ENCODE measurements at places on chromosomes 2 and 18. TPM values are rescaled to one million over a fixed set of nuclear protein-coding genes. Genes with fewer than 3 reads are reported as not detected.

DNA sequence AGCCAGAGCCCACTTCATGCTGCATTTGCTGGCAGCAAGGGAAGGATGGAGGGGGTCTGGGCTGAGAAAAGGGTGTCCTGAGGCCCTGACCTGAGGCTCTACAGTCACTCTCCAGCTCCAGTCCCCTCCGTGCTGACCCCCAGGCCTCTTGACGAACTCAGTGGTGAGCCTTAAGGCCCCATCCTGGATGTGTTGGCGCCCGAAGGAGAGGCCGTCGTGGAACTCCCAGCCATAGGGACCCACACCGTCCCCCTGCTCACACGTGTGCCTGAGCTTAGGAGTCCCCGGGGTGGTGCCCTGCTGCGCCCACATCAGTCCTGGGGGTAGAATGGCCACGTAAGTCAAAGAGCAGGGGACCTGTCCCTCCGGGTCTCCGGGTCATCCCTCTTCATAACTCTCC lies 776 bp downstream of the MOGS start:
- DNase-seq = no peak

DNA sequence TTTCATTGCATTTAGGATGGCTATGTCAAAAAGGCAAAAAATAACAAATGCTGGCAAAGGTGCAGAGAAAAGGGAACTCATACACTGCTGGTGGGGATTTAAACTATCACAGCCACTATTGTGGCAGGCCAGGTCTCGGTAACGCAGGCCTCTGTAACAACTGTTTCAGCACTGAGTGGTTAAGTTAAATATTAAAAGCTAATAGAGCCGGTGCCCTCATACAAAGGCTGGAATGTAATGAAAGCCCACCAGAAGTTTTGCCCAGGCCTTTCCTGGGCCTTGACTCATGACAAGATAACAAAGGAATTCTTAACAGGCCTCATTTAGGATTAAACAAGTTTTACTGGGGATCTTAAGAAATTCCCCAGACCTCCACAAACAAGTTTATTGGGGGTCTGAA lies 10.7 kb downstream of the MERTK start:
- DNase-seq = no peak

- no peak for DNase-seq
These were observed 92.9 kb downstream of the ACVR1 start for GRCh38 chr2:157783245-157783644.

- DNase-seq = no peak
These were observed 92.9 kb downstream of the ZEB2 start for GRCh38 chr2:144426981-144427479.

The ST6GAL2 gene
- not detected for total RNA-seq

GRCh38 chr2:2808551-2809058 lies 477.5 kb upstream of the MYT1L start:
- DNase-seq = no peak

- DNase-seq = no peak
These were observed 226.2 kb downstream of the GALNT13 start for GRCh38 chr2:154097833-154098398.

GRCh38 chr2:241244368-241244767 lies 55.9 kb downstream of the ANO7 start:
- no peak for DNase-seq

GRCh38 chr2:43033466-43034241 lies 192.8 kb downstream of the ZFP36L2 start:
- no peak for DNase-seq

The SGO2 gene
- total RNA-seq = 20.9 TPM

The FOXD4L1 gene
- 0.32 TPM for total RNA-seq

The DSG4 gene
- total RNA-seq = not detected

GRCh38 chr18:69840445-69840844 lies 107.2 kb downstream of the CD226 start:
- no peak for DNase-seq

- no peak for DNase-seq
These were observed 891.1 kb downstream of the CPS1 start for GRCh38 chr2:211447548-211447947.

DNA sequence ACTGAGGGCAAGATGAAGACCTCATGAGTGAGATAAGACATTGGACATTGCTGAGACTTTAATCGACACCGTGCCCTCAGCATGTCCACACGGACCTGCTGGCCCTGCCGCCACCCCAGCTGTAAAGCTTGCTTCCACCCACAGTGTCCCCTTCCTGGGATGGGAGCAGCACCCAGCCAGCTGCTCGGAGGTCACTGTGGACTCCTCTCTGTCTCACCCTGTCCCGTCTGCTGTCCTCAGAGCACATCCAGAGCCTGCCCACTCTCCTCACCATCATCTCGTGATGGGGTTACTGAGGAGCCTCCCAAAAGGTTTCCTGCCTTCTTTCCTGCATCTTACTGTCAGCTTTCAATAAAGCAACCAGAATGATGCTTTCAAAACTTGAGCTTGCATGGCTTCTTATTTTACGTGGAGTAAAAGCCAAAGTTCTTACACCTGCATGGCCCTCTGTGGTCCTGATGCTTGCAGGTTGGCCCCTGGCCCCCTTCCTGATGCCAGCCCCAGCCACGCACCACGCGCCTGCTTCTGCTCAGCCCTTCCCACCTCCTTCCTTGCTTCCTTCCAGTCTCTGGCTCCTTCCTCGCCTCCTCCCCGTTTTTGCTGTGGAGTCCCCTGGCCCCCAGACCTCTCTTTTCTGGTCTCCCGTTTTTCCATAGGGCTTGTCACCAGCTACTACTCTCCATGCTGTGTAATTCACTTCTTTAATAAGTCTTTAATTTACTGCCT lies 67.0 kb downstream of the DGKD start:
- DNase-seq = no peak

The COL6A3 gene
- total RNA-seq = 15.5 TPM

The PRKD3 gene
- total RNA-seq = 24.3 TPM

Data from activated T-helper 1 cell treated with anti-CD3 and anti-CD28 coated beads, Interleukin-12 subunit alpha, Interleukin-12 subunit beta, Interleukin-2, Interleukin-4 antibody, amounts not matched to agents 30 ng/mL and 10 ng/mL and 1 ng/mL, durations not matched to agents 14 hours and 24 hours and 36 hours (primary cell).